ENCODE measurements at places on chromosomes 5 and 9.
A peak's percentile ranks its signal among the peaks of the same experiment; 100 is the strongest.

- no peak for DNase-seq
These were observed 709 bp downstream of the FANCG start for GRCh38 chr9:35079041-35079425.

- no peak for DNase-seq
These were observed 106.7 kb upstream of the IER5L start for GRCh38 chr9:129284607-129285291.

DNA sequence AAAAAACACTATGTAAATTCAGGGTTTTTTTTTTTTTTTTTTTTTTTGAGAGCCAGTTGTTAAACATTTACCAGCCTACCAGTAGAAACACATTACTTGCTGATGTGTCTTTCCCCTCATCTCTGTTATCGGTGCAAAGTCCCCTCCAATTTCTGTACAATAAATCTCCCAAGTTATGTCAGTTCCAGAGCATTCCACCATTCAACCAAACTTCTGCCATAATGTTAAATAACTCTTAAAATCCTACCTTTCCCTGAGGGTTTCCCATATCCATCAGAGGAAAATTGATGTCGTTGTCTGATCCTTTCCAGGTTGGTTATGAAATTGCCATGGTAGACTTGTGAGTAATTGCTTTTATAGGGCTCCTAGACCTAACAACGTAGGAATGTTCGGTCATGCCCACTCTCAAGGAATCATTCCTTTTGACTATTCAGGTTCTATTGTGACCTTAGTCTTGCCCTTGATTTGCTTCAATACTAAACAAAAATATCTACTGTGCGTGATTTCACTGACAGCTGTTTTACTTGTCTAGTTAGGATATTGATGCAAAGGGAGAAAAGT is 5.6 kb upstream of the PPP2R2B start:
- no peak for DNase-seq

- no peak for DNase-seq
These were observed 128.6 kb upstream of the EFNA5 start for GRCh38 chr5:107799306-107799705.

DNA sequence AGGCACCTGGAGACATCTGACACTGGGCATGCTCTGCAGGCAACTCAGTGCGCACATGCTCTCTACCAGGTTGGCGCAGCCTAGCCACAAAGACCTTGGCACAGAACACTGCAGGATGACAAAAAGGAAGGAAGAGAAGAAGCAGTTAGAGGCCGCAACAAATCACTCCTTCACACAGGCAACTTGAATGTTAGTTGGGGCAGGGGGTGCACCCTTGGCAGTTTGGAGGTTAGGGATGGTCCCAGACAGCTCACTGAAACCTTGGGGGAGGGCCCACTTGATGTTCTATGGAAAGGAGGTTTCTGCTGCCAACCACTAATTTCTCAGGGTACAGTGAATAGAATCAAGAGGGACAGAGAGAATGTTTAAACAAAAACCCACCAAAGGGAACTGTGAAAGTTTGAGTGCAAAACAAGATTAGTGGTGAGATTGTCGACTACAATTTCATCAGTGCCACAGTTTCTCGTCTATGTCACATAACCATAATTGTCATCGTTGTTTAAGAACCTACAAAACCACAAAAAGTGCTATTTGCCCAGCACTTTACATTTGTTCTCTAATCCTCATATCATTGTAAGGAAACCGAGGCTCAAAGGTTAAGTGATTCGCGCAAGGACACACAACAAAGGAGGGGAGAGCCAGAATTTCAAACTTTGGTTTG is 48.7 kb downstream of the FBXW11 start:
- DNase-seq: peak; percentile 12

GRCh38 chr9:132804576-132805295 is 73.3 kb downstream of the AK8 start:
- no peak for DNase-seq

DNA sequence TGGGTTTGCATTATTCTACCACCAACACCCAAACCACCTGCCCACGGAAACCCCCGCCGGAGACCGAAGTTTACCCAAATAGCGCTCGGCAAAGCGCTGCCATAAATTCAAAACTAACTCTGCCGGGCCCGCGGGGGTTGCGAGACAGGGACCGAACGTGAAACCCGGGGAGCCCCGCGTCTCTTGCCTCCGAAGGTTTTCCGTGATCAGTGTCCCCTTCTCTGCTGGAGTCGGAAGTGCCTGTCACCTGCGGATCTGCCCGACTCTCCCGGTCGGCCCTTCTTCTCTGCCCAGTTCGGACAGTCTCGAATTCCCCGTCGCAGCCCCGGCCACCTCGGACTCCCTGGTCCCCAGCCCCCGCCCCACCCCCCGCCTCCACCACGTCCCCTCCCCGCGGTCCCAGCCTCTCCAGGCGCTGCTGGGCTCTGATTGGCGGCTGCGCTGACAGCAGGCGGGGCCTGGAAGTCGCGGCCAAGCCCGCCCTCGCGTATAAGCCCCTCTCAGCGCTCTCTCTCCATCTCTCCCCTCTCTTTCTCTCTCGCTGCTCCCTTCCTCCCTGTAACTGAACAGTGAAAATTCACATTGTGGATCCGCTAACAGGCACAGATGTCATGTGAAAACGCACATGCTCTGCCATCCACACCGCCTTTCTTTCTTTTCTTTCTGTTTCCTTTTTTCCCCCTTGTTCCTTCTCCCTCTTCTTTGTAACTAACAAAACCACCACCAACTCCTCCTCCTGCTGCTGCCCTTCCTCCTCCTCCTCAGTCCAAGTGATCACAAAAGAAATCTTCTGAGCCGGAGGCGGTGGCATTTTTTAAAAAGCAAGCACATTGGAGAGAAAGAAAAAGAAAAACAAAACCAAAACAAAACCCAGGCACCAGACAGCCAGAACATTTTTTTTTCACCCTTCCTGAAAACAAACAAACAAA is at the start of gene RORB:
TSS of gene RORB (plus strand) at position 517 of the 929 bp plus-strand sequence. CDS start 642 bp downstream, outside the sequence.
- DNase-seq: no peak

GRCh38 chr9:89637787-89638186 is 33.0 kb downstream of the GADD45G start:
- DNase-seq: no peak

DNA sequence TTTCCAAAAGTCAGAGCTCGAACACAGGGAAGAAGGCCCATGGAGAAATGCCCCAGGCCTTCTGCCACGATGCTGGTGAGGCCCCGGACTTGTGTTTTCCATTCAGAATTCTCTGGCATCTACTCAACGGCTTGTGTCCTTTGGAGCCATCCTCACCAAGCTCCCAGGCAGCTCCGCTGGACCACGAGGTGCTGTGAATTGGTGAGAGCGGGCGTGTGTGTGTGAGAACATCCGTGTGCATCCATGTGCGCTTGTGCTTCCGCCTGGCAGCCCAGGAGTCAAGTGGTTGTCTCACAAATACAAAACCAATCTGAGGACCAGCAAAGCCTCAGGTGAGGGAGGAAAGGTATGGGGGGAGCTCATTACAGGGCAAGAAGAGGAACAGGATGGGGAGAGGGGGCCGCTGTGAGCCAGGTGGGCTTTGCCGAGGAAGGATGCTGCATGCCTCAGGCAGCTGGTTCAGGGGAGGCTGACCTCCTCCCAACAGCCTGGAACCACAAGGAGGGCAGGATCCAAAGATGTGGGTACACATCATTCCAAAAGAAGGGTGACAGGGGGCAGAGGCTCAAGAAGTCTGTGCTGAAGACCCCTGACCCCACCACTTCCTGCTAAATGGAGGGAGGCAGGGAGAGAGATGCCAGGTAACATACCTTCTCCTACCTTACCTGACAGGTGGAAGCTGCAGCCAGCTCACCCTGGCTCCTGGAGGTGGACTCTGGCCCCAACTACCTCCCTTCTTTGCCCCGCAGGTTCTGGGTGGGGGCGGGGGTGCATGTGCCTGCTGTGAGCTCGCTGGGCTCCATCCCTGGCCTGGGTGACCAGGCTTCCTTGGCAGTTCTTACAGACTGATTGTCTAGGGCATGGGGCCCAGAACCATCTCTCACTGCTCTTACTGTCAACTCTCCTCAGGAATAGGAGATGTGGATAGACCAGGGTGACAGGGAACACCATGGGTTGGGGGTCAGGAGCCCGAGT is 196.3 kb downstream of the PAX5 start:
- DNase-seq: no peak

- no peak for DNase-seq
These were observed 344.1 kb downstream of the TMEM38B start for GRCh38 chr9:106038266-106039001.
